Activated T-cell treated with anti-CD3 and anti-CD28 coated beads, Interleukin-2, amount 50 U/mL, for 72 hours (primary cell): ENCODE measurements at places on chromosomes 7 and 10. TPM values are rescaled to one million over a fixed set of nuclear protein-coding genes. Genes with fewer than 3 reads are reported as not detected.

The JAKMIP3 gene
- 6.6 TPM for total RNA-seq

The NFE2L3 gene
- 22.2 TPM for total RNA-seq

The ELN gene
- total RNA-seq = not detected

The NPTX2 gene
- not detected for total RNA-seq

The GIMAP1 gene
- total RNA-seq = 5.5 TPM

The GARIN1A gene
- total RNA-seq = 2.6 TPM

The TFEC gene
- total RNA-seq = 0.14 TPM
